ENCODE measurements at places on chromosomes 1 and 21.
A peak's percentile ranks its signal among the peaks of the same experiment; 100 is the strongest.

GRCh38 chr1:33608825-33609400 lies 136.5 kb downstream of the ZSCAN20 start:
- DNase-seq = no peak

DNA sequence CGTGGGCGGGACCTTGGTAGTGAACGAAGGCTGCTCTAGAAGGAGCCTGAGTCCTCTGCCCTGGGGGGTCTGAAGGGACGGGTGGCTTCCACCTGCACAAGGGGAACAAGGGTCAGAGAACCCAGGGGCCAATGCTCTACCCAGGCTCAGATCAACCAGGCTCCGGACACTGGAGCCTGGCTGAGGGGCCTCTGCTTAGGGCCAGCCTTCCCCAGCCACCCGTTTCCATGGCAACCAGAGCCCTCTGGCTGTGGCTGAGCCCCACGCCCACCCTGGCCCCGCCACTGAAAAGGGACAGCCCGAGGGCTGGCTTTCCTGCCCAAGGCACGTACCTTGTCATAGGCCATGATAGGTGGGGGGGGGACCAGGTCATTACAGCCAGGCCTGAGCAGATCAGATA lies 724.6 kb downstream of the PTPRU start:
- no peak for DNase-seq

GRCh38 chr1:116453906-116454305 lies 80.9 kb downstream of the ATP1A1 start:
- no peak for DNase-seq

DNA sequence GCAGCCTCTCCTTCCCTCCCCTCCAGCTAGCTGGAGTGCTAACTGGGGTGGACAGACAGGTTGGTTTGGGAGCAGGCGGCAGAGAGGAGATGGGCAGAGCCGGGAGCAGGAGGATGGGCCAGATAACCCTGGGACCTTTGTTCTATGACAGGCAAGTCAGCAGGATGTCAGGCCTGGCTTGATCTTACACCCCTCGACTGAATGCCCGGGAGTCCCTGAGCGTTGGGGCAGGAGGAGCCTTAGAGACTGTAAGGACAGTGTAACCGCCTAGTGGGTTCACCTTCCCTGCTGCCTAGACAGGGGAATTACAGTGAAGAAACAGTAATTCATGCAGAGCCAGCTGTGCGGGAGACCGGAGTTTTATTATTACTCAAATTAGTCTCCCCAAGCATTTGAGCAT lies 60.2 kb downstream of the MDM4 start:
- no peak for DNase-seq

DNA sequence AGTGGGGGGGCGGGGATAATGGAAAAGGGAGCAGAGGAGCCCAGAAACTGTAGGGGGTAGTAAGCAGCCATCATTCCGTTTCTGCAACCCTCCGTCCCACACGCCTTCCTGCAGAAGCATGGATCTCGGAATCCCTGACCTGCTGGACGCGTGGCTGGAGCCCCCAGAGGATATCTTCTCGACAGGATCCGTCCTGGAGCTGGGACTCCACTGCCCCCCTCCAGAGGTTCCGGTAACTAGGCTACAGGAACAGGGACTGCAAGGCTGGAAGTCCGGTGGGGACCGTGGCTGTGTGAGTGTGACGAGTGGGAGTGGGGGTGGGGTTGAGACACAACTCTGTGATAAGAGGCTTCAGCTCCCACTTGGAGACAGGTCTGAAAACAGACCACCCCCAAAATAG lies 706 bp downstream of the CREB3L4 start:
- DNase-seq = no peak

GRCh38 chr1:239386453-239387303 lies at the start of gene CHRM3:
Gene CHRM3 (plus strand): TSS chr1:239386568. CDS start chr1:239907452, 520,884 bp downstream.
- DNase-seq = peak; percentile 15

DNA sequence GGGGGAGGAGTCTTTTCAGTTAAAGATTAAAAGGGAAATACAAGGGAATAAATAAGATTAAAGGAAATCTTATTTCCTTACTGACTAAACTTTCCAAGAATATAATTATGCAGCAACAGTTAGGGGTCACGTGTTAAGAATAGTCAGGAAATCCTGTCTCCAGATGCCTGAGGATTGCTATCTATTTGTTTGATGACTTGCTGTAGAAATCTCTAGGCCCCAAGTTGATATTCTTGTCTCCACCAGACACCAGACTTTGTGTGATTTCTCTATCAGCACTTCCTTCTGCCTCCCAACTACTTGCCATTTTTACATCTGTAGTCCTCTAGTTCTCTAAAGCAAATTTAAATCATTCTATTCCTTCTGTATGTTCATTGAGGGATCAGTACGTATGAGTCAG lies 77.5 kb downstream of the RPAP2 start:
- DNase-seq = no peak

DNA sequence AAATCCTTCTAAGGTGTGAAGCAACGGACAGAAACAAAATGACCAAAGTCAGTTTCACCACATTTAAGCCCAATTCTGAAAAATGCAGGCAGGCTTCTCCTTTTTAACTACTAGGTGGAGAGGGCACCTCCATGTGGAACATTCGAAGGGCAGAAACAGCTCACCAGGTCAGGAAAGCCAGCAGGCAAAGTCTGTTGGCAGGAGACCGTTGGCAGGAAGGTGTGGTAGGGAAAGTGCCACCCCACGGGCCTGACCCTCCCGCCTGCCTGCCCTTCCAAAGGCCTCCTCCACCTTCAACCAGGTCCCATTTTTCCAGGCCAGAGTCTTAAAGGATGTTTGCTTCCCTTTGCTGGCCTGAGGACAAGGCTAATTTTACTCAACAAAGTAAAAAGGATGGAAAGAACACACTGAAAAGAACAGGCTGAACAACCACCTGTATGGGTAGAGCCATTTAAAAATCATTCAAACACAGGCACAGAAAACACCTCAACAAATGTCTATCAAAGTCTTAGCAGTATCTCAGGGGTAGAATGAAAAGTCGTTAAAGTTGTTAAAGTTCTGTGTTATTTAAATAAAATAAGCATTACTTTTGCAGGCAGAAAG lies 26.4 kb downstream of the CAPZB start:
- no peak for DNase-seq

GRCh38 chr1:53077599-53077965 lies 15.6 kb downstream of the PODN start:
- DNase-seq = no peak

GRCh38 chr1:65688848-65689247 lies 103.8 kb upstream of the PDE4B start:
- DNase-seq = no peak

DNA sequence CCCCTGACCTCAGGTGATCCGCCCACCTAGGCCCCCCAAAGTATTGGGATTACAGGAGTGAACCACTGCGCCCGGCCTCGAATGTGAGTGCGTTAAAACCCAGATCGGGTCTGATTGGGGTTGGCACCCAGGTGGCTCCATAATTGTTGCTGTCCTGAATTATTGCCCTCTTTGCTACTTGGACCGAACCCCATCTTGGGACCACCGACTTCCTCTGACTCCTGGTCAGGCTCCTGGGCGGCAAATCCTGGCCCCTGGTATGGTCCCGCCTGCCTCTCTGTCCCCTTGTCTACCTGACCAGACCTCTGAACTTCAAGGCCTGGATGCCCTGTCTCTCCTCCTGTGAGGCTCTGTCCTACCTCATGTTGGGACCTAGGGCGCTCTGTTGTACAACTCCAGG lies 32.8 kb downstream of the L1TD1 start:
- no peak for DNase-seq

- DNase-seq = no peak
These were observed 108.0 kb downstream of the BRINP2 start for GRCh38 chr1:177278626-177279390.

GRCh38 chr1:245752561-245752960 lies 597.8 kb downstream of the KIF26B start:
- no peak for DNase-seq

- DNase-seq = no peak
These were observed 15.7 kb upstream of the WDTC1 start for GRCh38 chr1:27218736-27219135.

- DNase-seq = no peak
These were observed 19.7 kb downstream of the OPTC start for GRCh38 chr1:203513585-203514031.

- DNase-seq = no peak
These were observed 23.3 kb downstream of the TFF3 start for GRCh38 chr21:42291751-42292562.

DNA sequence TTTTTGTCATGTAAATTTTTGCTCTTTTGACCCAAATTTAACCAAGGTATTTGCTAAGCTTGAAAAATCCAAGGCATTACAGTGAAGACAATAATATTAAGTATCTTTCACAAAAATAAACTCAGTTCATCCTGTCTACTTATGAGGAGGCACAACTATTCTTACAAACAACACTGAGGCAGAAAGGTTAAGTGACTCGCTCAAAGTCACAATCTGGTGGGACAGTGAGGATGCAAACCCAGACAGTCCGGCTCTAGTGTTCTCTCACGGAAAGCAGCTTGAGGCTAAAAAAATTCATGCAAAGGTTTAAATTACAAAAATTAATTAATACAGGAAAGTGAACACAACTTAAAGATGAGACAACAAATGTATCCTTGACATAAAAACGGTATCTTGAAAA lies 125.3 kb downstream of the SIPA1L2 start:
- DNase-seq = no peak

GRCh38 chr1:112444269-112444668 lies 48.3 kb downstream of the CTTNBP2NL start:
- DNase-seq = no peak

- no peak for DNase-seq
These were observed 816 bp downstream of the HYI start for GRCh38 chr1:43452789-43453441.

GRCh38 chr21:44332383-44332782 lies 6.8 kb downstream of the CFAP410 start:
- DNase-seq = no peak

DNA sequence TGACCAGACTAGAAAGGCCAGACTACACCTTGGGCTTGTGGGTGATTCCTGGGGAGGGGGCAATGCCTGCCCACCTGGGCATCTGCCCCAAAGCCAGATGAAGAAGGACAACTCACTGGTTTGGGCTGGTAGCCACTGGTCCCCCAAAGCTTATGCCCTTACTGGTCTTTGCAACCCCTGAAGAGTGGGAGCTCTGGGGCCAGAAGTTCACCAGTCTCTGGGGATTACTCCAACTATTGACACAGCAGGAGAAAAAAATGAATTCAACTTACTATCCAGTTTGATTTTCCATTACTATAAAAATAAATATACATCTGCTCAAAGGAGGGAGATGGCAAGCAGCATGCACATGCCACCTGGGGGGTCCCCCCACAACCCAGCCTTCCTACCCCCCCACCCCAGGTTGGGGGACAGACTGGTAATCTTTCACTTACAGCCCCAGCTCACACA lies 2.6 kb downstream of the AHDC1 start:
- no peak for DNase-seq

DNA sequence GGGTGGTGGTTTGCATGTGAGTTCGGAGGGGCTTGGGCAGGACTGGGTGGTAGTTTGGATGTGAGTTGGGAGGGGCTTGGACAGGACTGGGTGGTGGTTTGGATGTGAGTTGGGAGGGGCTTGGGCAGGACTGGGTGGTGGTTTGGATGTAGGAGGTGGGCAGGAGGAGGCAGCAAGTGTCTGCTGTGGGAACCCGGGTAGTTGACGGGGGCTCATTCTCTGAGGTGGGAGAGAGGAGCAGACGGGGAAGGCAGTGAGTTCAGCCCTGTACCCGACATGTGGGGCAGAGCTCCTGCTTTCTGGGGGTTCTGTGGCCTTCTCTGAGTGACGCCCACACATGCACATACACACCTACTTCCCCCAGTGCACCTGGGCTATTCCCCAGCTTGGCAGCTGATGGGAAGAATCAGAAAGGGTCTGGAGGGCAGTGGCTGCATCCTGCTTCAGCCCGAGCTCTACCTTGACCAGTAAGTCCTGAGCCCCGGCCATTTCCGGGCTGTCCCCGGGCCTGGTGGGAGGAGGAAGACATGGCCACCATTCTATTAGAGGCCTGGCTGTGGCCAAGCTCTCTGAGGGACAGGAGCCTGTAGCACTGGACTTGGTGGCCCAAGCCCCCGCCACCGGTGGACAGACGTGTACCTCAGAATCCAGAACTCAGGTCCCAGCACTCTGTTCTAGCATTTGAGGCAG lies 58.1 kb downstream of the EDN2 start:
- no peak for DNase-seq

DNA sequence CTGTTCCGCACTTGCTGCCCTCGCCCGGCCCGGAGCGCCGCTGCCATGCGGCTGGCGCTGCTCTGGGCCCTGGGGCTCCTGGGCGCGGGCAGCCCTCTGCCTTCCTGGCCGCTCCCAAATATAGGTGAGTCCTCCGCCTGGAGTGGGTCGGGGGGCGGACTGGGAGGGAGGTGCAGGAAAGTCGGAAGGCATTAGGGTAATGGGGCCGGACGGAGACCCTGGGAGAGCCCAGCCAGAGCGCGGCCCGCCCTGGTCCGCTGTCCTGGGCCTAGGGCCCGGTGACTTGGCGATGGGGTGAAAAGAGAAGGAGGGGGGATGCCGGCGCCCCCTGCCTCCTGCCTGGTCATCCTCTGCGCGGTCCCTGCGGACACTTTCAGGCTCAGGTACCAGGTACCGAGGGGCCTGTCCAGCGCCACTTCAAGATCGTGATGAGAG lies 243 bp downstream of the ADAM15 start:
- no peak for DNase-seq

GRCh38 chr1:219113261-219113660 lies 60.4 kb upstream of the LYPLAL1 start:
- DNase-seq = no peak

- peak; percentile 52 for DNase-seq
These were observed 213.1 kb downstream of the RERE start for GRCh38 chr1:8604041-8604945.

- DNase-seq = no peak
These were observed 169.5 kb downstream of the VAV3 start for GRCh38 chr1:107795441-107795840.

- no peak for DNase-seq
These were observed 608.5 kb upstream of the USP24 start for GRCh38 chr1:55823541-55824250.

- no peak for DNase-seq
These were observed 90.1 kb downstream of the TENT5C start for GRCh38 chr1:117695796-117696490.

GRCh38 chr1:161351482-161351881 lies 16.2 kb downstream of the CFAP126 start:
- no peak for DNase-seq

- DNase-seq = peak; percentile 69
These were observed 1.7 kb upstream of the NADK start for GRCh38 chr1:1779691-1780597.

DNA sequence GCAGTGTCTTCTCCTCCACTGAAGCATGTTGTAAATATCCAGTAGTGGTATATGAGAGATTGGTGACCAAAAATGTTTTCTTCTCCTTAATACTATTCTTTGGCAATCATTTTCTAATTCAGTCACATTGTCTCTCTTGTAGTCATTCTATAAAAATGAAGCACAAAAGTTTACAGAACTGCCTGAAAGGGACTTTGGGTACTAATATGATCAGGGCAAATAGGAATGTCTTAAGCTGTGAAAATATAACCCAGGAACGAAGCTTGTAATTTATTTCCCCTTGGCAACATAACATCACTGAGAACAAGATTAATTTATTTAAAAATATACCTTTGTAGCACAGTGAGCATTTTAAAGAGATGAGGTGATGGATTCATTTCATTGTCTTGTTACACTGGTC lies 4.9 kb downstream of the B3GALT2 start:
- DNase-seq = no peak

- no peak for DNase-seq
These were observed 148.0 kb downstream of the GALNT2 start for GRCh38 chr1:230215031-230215430.

GRCh38 chr1:43937179-43937865 lies 3.7 kb downstream of the ARTN start:
- DNase-seq = no peak

All from stimulated activated naive CD8-positive, alpha-beta T cell treated with anti-CD3 and anti-CD28 coated beads, Interleukin-15, amount 100 ng/mL, for 72 hours (primary cell).